ENCODE measurements at places on chromosomes 5 and 9.

DNA sequence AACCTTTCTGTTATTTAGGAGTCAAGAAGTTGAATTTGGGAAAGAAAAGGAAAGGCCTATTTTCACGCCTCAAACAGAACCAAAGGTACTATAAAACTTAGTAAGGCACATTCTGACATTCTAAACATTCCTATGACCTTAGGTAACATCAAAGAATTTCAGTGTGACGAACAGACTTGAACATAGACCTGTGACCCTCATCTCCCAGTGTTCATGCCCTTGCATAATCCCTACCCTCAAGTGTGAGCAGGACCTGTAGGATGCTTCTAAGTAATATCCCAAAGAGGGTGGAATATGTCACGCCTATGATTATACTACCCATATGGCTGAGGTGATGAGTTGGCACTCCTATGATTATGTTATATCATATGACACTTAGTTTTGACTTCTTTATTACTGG lies 540.9 kb downstream of the KIF4B start:
- DNase-seq: no peak

DNA sequence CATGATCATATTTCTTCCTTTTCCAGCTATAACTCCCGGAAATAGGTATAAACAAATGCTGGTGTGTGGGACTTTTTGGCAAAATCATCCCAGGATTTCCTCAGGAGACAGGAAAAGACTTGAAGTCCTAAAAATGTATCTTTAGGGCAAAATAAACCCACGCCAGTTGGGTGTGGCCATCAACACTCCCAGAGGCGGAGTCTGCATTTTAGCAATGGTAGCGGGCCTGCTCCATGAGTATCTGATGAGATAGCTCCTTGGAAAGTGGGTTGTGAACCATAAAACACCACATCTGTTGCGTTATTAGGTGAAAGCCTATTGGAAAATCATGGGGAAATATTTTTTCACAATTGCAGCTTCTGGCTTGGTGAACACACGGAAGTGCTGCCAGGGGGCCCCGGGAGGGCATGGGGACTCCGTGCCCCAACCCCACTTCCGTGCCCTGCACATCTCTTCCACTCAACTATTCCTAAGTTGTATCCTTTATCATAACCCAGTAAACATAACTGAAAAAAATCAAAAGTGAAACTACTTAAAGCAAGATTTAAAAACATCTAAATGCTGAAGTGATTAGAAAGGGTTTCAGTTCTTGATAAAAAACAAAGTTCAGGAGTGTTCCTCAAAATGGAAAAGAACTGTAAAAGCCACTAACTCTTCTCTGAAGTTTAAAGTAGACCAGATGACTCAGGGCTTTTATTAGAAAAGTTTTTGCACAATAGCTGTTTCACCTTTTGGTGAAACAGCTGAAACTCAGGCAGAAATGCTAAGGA lies 111.2 kb downstream of the LRRC70 start:
- DNase-seq: no peak

- DNase-seq: no peak
Observed at GRCh38 chr9:35608221-35608620, 3.2 kb downstream of the TESK1 start.

- DNase-seq: no peak
Observed at GRCh38 chr9:93513606-93514005, 60.2 kb upstream of the FAM120AOS start.

- no peak for DNase-seq
Observed at GRCh38 chr9:9791611-9792010, 821.2 kb downstream of the PTPRD start.

- DNase-seq: no peak
Observed at GRCh38 chr9:18718932-18719331, 245.0 kb downstream of the ADAMTSL1 start.

- no peak for DNase-seq
Observed at GRCh38 chr5:149379177-149379761, at the start of gene IL17B. Gene IL17B, minus strand, starts transcription at chr5:149379292. Its CDS starts 67 bp downstream, at chr5:149379225.

DNA sequence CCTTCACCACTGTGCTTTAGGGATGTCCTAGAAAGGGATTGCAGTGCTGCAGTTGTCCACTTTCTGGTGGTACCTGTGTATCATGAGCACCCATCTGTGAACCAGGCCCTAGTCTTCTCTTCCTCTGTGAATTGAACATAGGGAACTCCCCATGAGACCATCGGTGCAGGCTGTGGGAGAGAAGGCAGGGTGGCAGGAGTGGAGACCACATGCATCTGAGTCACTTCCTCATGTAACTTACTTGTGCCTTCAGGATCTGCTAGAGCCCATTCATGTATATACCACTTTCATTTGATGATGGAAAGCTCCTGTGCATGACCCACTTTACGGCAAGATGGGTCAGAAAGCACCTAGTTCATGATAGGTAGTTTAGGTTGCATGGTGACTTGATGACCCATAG lies 478.1 kb upstream of the CDH9 start:
- no peak for DNase-seq

GRCh38 chr5:136166909-136167308 lies 26.1 kb downstream of the SMIM32 start:
- DNase-seq: no peak

DNA sequence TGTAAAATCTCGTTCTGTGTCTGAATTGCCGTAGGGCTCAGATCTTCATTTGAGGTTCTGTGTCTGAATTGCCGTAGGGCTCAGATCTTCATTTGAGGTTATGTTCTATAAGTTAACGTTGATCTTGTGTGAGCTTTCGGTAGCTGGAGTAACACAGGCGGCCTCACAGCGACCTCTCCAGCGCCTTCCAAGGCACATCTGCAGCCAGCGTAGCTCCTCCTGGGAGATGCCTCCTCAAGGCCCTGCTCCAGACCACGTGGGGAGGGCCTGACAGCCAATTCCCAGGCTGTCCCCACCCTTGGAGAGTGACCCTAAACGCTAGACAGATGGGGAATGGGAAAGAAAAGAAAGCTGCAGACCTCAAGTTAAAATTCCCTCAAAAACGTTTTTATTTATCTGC lies 8.7 kb upstream of the AHRR start:
- no peak for DNase-seq

- no peak for DNase-seq
Observed at GRCh38 chr5:54460181-54460919, 4.9 kb downstream of the HSPB3 start.

GRCh38 chr5:107526270-107526937 lies 144.3 kb downstream of the EFNA5 start:
- no peak for DNase-seq

DNA sequence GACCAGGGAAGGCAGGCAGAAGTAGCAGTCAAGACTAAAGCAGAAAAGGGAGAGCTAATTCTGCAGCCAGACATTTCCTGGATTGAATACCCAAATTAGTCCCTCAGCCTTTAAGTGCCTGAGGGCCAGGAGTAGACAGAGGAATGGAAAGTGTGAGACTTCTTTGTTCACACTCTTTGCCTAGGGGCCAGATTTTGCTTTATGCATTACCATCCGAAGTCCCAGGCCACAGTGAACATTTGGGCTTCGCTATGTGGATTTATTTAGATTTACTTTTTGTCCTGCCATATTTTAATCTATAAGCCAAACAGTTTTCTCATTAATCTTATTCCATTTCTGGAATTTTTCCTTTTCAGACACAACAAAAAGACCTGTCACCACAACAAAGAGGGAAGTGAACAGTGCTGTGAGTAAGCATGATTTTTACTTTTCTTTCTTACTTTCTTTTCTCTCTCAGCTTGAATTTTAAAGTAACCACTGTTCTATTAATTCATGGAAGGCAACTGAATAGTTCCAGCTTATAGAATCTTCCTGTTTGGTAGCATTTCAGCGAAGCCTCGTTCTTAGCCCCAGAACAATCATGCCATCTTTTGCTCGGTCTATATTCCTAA lies 52.6 kb downstream of the PDCD1LG2 start:
- no peak for DNase-seq

GRCh38 chr9:8552732-8553131 lies 753.2 kb upstream of the DMAC1 start:
- DNase-seq: no peak

Measured in stimulated activated CD8-positive, alpha-beta memory T cell treated with anti-CD3 and anti-CD28 coated beads, Interleukin-4, amount 100 ng/mL, for 1 hour (primary cell).